EL (cell line): ENCODE measurements at places on chromosomes 16 and 17.
A peak's percentile ranks its signal among the peaks of the same experiment; 100 is the strongest.

DNA sequence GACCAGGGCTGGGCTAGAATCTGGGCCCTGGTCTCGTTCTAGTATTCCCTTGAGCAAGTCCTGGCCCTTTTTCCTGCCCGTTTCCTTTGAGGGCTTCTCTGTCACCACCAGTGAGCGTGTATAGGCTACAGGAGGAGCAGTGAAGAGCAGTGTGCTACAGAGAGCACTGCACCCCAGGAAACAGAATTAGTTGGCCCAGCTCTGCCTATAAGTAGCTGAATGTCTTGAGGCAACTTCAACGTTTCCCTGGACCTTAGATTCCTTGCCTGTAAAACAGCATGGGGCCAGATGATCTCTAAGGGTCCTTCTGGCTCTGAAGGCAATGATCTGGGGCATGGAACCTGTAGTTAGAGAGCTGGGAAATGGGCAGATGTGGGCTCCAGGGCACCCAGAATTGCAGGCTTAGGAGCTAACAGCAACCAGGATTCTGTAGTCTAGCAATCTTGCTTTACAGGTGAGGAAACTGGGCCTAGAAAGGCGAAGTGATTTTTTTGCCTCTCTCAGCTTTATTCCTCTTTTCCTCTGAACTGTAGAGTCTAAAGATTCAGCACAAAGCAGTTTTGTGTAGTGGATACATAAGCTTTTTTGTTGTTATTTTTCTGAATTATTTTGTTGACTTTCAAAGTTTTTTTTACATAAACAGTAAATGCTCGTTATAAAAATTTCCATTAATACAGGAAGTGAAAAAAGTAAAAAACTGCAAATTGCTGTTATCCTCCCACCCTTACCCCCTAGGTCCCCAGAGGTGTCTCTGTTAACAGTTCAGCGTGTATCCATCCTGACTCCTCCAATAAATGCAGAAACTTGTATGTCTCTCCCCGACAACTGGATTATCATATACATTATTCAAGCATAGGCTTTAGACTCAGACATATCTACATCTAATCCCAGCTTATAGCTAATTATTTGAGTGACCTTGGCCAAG, 1.7 kb upstream of the MYL4 start:
- no peak for DNase-seq

DNA sequence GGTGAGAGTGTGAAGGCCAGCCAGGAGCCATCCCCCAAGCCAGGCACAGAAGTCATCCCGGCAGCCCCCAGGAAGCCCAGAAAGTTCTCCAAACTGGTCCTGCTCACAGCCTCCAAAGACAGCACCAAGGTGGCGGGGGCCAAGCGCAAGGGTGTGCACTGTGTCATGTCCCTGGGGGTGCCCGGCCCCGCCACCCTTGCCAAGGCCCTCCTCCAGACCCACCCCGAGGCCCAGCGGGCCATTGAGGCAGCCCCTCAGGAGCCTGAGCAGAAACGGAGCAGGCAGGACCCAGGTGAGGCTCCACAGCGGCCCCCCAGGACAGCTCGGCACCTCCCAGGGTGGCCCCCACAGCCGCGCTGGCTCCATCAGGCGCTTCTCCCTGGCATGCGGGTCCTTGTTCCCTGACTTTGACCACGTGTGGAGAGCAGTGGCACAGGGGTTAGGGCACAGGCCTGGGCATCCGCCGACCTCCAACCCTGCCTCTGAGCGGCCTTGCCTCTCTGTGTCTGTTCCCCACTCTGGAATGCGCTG, 13.5 kb downstream of the FLYWCH2 start:
- DNase-seq: no peak

- DNase-seq: no peak
Observed at GRCh38 chr17:29560316-29560715, 6.5 kb downstream of the ABHD15 start.

GRCh38 chr17:57605675-57606105, 139.4 kb downstream of the CCDC182 start:
- DNase-seq: no peak

GRCh38 chr17:27630607-27631410, at the start of gene LGALS9:
Gene LGALS9, plus strand, starts transcription at chr17:27631188. Its CDS starts 78 bp downstream, at chr17:27631266.
- peak; percentile 59 for DNase-seq
